ENCODE measurements at places on chromosomes 13 and 19. TPM values are rescaled to one million over a fixed set of nuclear protein-coding genes. Genes with fewer than 3 reads are reported as not detected.

Gene SNRNP70
- 361 TPM for total RNA-seq

Gene SMIM44
- not detected for total RNA-seq

Gene LMTK3
- 5.7 TPM for total RNA-seq

Gene VSTM1
- not detected for total RNA-seq

Gene ZNF441
- total RNA-seq: 1.1 TPM
